ENCODE measurements at places on chromosomes 1 and 21.

DNA sequence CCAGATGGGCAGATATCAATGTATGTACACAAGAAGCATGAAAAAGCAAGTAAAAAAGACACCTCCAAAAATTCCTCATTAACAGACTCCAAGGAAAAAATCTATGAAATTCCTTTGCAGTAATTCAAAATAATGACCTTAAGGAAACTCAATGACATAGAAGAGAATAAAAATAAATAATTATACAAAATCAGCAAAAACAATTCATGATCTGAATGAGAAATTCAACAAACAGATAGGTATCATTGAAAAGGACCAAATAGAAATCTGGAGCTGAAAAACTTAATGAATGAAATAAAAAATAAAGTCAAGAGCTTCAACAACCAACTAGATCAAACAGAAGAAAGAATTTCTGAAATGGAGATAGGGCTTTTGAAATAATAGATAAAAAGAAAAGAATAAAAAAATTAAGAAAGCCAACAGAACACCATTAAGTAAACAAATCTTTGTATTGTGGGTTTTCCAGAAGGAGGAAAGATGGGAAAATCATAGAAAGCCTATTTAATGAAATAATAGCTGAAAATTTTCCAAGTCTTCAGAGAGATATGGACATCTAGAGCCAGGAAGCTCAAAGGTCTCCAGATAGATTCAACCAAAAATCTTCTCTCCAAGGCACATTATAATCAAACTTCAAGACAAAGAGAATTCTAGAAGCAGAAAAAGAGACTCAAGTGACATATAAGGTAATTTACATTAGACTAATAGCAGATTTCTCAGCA is 52.0 kb upstream of the KCNK1 start:
- DNase-seq = no peak

DNA sequence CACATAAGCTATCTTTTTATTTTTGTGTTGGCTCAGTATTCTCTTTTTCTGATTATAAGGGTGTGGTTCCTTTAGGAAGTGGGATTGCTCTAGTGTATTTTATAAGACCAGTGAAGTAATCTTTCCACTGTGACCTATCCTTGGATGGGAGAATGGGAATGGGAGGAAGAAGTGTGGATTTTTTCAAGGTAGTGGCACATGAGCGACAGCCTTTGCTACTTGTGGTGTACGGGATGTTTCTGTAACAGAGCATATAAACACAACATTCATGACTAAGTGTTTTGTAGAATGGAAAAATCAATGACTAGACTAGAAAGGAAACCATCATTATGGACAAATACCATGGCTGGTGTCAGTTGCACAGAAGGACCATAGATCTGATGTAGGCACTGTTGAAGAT is 209.6 kb downstream of the GIPC2 start:
- DNase-seq = no peak

- DNase-seq = no peak
Measured at GRCh38 chr1:209723756-209724693, 19.4 kb downstream of the HSD11B1 start.

DNA sequence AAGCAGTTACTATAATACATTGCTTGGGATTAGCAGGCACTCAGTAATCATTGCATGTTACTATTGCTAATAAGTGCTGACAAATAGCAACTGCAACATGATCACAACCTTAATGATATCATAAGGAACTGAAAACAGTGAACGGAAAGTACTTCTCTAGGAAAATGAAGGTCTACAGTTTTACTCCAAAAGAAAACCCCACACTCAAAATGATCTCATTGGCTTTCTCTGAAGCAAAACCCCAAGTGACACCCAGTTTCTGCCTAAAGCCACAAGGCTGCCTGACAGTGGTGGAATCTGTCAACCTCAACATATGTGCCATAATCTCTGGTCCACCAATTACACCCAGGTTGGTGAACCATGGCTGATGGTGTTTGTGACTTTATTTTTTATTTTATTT is 137.6 kb downstream of the PTGER3 start:
- DNase-seq = no peak

DNA sequence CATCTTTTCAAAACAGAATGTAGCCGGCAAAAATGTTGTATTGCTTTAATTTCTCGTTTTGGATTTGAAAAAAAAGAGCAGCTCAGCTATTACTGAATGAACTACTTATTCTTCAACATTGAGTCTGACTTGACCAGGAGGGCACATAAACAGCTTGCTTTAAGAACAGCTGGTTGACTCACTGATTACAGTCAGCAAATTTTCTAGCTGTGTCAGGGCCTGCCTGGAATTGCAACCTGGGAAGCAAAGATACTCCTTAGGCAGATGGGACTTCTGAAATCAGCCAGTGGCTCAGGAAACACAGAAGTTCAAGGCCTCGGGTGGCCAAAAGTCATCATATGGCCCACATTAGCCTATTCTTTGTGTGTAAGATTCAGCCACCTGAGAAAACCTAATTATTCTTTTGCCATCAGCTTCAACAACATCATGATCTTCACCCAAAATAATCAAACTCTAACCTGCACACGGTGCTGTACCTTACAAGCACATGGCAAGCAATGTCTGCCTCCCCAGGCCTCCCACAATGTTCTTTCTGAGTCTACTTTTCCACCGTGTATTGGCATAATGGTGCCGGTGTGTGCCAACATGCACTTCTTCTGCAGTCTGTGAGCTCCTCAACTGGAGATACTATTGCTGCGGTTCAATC is 307.2 kb downstream of the HHIPL2 start:
- no peak for DNase-seq

GRCh38 chr1:169043823-169044222 is 62.7 kb upstream of the ATP1B1 start:
- DNase-seq = no peak

DNA sequence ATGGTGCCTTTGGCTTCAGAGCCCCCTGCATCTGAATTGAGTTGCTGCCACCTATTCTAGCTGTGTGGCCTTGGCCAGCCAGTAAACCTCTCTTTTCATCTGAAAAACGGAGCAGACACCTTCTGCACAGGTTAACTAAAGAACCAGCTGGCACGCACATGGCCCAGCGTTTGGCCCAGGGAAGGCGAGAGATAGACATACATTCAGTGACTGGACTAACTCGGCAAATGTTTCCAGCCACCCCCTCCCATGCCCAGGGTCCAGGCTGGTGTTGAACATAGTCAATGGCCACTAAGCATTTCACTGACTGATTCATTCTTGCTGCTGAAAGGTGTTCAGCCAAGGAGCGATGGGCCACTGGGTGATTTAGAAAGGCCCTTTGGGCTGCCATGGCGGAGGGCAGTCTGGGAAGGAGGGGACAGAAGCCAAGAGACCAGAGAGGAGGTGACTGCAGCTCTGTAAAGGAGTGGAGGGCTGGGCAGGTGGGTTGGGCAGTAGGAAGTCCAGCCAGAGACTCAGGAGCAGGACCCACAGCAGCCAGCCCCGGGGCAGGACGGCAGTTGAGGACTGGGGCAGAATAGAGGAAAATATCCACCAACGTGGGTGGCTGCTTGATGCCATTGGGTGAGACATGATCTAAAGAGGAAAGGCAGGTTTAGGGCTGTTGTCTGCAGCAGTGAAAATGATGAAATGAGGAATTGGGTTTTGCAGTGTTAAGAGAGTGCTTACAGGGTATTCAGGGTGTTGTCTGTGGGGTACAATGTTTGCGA is 184.3 kb downstream of the HIVEP3 start:
- DNase-seq = no peak

DNA sequence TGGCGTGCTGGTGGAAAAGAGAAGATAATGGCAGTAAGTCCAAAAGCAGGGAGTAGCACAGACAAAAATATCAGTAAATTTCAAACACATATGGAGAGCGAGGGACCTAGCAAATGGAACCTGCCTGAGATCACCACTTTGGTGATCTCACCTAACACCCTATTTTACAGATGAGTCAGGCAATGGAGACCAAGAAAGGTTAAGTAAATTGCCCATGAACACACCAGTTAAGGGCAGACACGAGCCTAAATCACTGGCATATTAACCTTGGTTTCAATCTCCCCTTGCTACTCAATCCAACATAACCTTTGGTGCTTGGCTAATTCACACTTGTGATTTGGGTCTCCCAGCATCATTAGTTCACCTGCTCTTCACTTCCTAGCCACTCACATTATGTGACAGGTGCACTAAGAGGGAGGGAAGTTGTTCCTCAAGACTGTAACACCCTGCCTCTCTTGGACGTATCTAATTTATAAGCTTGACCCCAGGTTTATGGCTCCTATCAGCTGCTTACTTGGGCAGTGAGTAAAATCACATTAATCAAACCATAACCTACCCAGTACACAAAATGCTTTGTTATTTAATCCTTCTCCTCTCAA is 11.5 kb downstream of the ZNF697 start:
- no peak for DNase-seq

- no peak for DNase-seq
Measured at GRCh38 chr1:175193527-175193910, 943 bp upstream of the KIAA0040 start.

DNA sequence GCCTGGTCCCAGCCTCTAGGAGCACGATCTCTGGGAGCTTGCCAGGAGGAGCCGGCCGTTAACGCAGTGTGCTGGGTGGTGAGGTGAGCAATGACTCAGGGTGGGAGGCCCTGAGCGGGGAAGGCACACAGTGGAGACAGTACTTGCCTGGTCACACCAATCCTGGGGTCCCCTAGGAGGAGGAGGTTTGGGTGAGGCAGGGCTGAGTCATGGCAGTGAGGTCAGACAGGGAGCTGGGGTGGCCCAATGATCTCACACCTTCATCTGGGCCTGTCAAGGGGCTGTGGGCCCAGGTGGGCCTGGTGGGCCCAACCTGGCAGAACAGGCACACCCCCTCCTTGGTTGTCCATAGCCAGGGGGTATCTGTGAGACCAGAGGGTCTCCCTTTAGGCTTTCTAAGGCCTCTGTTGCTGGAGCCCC is 8.6 kb upstream of the EDN2 start:
- DNase-seq = no peak

- DNase-seq = no peak
Measured at GRCh38 chr1:208164609-208165008, 79.6 kb downstream of the PLXNA2 start.

DNA sequence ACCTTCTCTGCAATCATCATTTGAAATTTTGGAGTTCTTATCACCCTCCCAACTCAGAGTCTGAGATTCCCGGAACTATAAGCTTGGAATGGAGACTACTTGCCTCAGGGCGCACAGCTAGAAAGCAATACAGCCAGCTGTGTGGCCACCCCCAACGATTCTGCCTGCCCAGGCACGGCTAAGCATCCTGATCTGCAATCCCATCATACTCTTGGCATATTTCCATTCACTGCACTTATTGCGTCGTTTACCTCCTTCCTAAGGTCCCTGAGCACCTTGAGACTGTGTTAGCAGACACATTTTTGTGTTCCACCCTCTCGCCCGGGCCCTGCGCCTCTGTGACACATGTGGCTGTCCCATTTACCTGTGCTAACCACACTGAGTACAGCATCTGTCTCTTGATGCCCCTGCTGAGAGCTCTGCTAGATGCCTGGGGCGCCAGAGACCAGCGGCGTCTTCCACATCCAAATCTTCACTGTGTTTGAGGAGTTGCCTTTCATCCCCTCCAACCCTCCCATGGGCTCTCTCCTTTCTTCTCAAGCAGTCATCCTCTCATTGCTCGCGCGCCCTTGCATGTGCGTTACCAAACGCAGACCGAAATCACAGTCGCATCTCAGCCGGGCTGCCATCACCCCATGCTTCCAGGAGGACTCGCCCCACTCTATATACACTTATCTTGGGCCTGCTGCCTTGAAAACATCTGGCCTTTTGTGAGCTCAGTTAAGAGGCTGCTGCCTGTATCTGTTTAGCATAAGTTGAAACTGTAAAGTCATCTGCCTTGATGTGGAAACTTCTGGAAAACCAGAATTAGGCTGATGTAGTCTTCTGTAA is 3.5 kb upstream of the CLDN19 start:
- DNase-seq = no peak

DNA sequence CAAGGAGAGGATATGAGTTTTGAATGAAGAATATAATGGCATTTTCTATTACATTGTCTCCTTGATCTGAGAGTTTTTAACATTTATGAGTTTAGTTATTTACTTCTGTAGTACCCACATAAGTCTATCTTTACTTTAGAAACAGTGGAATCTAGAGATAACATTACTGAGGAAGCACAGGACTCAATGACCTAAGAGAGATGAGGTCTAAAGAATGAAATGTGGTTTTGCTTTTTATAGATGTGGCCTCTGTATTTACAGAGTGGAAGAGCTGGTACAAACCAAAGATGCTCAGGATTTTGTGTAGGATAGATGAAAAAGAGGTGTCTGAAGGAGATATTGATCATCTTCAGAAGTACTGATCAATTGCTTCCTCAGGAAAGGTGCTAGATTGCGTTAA is 177.3 kb downstream of the KCTD3 start:
- DNase-seq = no peak

DNA sequence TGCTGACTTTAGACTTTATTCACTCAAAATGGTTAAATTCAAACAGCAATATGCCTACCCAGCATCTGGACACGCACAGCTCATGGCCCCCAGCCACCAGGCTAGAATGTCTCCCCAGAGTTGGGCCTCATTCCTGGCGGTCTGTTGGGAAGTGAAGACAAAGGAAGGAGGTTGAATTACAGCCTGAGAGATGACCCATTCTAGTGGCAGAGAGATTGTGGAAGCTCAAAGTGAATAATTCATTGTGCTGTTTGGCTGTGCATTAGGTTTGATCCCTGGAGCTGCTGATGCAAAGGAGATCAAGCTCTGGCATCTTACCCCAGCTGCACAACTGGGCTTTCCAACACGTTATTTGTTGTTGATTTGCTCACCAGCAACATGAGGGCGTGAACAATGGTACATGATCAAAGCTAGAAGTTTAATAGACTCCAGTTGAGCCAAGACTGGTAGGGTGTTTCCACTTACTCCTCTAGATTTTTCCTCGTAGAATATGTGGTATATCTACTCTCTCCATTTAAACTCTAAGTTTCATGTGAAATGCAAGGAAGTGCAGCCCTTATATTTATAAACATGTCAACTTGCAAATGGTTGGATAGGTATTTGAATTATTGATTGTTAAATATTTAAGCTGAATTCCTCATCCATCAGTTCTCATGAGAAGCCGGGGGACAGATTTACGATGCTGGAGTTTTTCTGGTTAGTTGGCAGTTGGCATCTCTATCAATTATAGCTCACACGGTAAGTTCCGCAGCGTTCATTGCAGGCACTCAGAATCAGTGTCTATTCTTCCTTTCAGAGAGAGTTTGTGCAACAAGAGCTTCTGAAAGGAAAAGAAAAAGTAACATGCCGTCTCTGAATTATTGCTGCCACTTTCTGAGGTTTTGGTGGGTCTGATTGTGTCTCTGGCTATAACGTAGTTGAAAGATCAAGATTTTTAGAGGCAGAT is 222.7 kb downstream of the TM2D1 start:
- no peak for DNase-seq

DNA sequence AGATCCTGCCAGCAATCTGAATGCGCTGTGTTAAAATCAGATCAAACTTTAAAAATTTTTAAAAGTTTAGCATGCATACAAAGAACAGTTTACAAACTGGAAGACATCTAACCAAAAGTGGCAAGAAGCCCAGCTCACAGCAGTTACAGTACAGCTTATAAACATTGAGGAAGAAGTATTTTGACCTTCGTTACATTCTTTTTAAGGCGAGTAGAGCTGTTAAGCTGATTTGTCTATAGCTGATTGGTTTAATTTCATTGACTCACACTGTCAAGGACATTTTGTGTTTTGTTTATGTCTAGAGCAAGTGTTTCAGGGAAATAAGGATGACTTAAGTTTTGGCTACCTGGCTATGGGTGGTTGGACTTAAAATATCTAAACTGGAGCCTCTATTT is 3.0 kb upstream of the PGM1 start:
- DNase-seq = no peak
